ENCODE measurements at places on chromosomes 1 and 21.

DNA sequence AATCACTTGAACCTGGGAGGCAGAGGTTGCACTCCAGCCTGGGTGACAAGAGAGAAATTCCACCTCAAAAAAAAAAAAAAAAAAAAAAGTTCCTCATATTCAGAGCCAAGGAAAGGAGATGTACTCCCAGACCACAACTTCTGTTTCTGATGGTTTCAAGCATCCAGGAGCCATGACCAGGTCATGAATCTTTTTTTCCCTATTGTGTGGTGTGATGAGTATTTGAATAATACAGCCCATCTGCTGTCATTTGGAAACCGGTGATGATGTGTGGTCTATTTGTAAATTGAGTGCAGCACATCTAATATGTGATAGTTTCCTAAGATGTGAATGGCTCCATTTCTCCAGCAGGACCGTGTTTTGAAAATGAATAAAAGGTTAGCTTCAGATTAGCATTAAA lies 18.6 kb downstream of the PIK3CD start:
- DNase-seq, result no peak

- no peak for DNase-seq
Observed at GRCh38 chr1:19728413-19729145, 63.9 kb downstream of the HTR6 start.

- DNase-seq, result no peak
Observed at GRCh38 chr1:19400192-19400611, 85.1 kb downstream of the CAPZB start.

GRCh38 chr1:231862611-231863010 lies 236.0 kb downstream of the DISC1 start:
- DNase-seq, result no peak

DNA sequence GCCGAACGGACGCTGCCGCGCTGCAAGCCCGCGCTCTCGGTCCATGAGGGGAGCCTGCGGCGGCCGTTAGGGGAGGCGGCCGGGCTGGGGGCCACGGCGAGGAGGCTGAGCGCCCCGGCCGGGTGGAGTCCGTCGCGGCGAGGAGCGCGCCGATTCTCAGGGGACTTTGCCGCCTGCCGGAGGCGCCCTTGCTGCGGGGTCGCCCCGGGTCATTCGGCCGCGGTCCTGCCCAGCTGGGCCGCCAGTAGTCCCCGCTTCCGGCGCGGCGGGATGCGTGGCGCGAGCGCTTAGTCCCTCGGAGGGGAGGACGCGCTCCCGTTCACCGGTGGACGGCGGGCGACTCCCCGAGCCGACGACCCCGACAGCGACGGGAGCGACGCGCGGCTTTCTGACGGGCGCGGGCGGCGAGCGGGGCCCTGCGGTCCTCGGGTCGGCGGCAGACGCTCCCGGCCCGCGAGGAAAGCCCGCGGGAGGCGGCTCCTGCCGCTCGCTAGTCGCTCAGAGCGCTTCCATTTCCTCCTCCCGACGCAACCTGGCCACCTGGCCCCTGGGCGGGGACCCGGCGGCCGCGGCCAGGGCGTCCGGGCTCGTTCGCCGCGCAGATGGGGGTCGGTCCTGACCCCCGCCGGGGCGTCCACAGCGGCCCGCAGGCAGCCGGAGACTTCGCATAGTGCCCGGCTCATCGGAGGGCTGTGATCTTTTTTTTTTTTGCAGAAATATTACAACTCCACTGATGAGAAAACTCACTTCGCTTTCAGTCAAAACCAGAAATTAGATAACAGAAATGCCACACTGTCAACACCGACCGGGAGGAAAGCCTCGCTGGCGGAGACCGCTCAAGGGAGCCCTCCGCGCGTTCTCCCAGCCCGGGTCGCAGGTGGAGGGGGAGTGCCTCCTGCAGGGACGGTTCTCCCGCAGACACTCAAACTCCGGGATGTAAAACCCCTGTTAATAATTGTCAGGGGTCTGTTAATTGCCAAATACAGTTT lies 641 bp upstream of the ZBTB21 start:
- no peak for DNase-seq

- no peak for DNase-seq
Observed at GRCh38 chr1:247357781-247358211, 26.1 kb upstream of the ZNF496 start.

- no peak for DNase-seq
Observed at GRCh38 chr1:168719306-168720111, 9.5 kb downstream of the DPT start.

DNA sequence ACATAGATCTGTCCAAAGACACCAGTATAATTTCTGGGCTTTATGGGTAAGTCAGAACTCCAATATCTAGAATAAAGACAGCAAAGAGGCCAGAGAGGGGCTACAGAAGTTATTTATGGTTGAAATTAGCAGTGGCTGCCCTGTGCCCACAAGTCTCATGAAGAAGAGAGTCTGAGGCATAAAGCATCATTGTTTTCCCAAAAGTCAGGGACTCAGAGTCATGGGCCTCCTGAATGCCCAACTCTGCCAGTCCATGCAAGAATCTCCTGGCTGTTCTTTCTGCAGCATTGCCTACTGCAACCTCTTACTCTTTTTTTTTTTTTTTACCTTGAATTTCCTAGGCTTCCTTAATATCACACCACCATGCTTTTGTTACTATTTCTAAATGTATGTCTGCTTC lies 49.6 kb downstream of the PLPP3 start:
- DNase-seq, result no peak
